Mucosa of descending colon (tissue), 3 donors: ENCODE measurements at places on chromosomes 5 and 9. TPM values are rescaled to one million over a fixed set of nuclear protein-coding genes. Genes with fewer than 3 reads are reported as not detected.

GRCh38 chr5:128826275-128826674 lies 139.0 kb upstream of the SLC27A6 start:
- DNase-seq: no peak

DNA sequence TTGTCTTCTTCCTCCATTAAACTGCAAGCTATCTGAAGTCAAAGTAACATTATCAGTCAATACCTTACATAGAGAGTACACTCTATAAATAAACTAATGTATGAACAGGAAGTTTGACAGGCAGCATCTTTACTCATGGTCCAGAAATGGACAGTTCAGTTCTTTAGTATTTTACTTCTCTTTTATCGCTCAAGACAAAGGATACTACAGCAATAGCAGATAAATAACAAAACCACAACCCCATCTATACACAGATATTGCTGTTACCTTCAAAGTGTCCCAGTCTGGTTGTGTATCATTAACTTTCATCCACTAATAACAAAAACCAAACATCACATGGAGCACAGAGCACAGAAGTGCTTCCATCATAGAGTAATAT lies 46.4 kb downstream of the SEMA5A start:
- DNase-seq: no peak

DNA sequence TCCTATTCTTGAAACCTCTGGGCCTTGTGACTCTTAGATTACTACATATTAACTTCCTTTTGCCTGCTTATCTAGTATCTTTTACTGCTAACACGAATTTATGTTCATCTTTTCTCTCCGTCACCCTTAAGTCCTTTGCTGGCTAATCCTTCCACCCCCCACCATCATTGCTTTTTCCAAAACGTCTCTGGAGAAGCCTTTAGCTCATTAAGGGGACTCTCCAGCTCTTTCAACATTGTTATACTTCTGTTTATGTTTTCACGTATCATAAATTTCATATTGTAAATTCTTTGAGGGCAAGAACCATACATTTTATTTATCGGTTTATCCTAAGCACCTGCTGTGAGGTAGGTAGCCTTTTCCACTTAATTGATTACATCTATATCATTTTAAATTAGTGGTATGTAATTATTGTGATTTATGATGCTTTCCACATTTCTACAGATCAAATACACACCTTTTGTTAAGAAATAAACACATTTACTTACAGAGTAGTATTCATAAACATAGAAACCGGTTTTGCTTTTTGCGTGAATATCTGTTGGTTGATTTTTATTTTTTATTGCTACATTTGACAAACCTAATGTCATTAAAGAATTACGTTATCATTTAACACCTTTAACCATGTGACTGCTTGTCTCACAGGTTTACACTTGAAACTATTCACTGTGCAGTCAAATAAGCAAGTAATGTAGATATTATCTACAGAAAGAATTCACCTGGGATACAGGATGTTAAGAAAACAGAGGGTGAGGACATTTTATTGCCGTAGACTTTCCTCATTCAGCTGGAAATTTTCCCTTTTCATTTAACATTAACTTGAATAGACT lies 15.4 kb upstream of the SNX2 start:
- DNase-seq: no peak

DNA sequence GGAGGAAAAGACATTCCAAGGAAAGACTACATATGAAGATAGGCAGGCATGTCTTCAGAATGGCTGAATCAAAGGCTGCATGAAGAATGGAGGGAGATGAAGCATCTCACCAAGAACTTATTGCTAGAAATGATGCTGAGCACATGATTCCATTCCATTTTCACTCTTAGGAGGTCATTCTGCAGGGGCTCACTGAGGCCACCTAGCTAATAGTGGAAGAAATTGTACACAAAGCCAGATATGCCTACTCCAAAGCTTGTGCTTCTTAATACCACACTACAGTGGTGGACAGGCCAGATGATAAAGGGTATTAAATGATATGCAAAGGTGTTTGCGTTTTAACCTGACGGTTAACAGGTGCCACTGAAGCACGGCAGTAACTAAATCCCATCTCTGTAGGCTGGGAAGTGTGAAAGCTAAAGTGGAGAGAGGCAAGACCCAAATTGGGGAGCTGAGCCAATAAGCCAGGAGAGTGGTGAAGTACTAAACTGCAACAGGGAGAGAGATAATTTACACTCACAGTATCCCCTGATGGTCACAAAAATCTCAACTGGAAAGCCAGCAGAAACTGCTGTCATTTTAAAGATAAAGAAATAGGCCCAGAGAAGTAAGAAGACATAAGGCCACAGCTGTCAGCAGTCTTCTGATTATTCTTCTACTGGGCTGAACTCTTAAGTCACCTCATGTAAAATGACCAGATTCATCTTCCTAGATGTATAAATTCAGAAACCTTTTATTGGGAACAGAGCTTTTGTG lies 14.6 kb downstream of the NDUFA8 start:
- DNase-seq: no peak

GRCh38 chr5:2582507-2582906 lies 169.0 kb downstream of the IRX2 start:
- no peak for DNase-seq

DNA sequence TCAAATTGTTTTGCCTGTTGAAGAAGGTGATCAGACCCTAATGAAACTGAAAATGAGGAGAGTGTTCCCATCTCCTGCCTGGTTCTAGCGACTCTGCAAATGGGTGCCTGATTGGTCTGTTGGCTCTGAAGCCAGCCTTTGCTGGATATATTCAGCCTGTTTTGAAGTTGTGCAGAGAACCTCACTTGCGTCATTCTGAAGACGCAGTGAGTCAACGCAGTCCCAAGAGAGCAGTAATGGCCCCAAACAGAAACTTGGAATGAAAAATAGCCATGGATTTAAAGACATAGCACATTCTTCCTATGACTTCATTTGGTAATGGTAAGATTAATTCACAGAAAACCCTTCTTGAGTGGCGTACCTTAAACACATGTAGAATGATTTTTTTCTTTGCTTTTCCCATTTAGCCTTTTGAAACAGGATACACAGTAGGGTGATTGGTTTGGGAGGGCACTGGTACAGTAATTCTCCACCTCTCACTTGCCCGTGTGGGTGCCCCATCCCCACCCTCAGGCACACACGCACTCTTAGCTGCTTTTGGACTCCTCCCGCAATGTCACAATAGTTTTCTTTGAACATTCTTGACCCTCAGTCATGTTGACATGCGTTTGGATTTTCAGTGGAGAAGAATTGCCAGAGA lies 54.1 kb upstream of the ABL1 start:
- DNase-seq: no peak

DNA sequence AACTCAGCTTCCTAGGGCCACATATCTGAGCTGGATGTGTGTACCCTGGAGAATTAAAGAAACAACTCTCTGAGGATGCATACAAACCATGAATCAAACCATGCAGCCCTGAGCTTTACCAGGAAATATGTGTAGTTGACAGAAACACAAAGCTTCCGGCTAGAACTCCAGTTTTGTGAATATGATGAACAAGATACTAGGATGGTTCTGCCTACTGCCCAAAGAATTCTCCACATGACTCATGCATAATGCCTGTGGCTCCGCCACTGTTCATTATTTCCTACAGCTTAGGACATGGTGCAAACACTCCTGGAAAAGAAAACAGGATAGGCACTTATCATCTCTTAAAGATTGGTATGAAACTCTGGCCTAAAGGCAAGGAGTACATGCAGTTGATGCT lies 343.4 kb downstream of the DNAH5 start:
- no peak for DNase-seq

The FBP1 gene
- 17.6 TPM for total RNA-seq

The ZNF782 gene
- 5.5 TPM for total RNA-seq
